ENCODE measurements at places on chromosomes 3 and 15. TPM values are rescaled to one million over a fixed set of nuclear protein-coding genes. Genes with fewer than 3 reads are reported as not detected.

- DNase-seq: no peak
Observed at GRCh38 chr3:35785234-35785888, 146.0 kb downstream of the ARPP21 start.

- DNase-seq: no peak
Observed at GRCh38 chr3:64187065-64187959, 38.0 kb downstream of the PRICKLE2 start.

DNA sequence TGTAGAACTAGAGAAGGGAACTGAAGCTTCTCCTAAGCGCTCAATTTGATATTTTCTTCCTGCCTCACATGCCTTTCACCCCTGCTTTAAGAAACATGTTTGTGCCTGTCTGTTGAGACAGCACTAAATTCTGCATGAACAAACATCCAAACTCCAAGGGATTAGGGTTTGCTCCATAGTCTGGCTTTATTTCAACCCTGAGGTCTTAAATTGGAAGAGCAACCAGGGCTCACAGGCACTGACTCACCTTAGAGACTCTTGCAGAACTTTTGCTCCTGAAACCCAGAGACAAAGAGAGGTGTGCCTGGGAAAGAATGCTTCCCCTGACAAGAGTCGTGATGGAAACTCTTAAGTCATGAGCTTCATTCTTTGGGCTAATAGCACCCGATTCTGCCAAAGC, 393.9 kb upstream of the MCTP2 start:
- DNase-seq: no peak

DNA sequence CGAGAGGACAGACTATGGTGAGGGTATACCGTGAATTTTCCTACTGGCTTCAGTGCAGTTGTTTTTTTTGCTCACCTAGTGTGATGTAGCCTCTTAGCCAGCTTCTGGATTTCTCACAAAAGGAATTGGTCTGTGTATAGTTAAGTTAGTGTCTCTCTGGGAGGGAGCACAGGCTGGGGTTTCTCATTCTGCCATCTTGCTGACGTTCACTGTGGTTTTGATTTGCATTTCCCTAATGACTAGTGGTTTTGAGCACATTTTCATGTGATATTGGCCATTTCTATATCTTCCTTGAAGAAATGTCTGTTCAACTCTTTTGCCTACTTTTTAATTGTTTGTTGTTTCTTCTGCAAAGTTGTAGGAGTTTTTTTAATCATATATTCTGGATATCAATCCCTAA, 2.2 kb upstream of the CD86 start:
- DNase-seq: no peak

DNA sequence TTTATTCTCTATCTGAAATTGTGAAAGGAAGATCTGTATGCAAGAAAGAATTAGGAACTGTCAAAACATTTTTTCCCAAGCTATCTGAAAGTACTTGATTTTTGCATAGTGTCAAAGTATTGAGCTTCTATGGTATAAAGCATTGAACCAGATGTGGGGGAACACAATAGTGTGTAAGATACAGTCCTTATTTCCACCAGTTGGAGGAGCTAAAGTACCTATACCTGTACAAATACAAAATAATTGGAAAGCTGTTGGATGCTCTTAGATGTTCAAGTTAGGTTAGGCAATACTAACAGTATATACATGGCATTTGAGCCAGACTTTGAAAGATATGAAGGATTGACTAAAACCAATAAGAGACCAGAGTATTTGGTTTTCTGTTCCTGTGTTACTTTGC, 148.4 kb downstream of the B3GALNT1 start:
- no peak for DNase-seq

DNA sequence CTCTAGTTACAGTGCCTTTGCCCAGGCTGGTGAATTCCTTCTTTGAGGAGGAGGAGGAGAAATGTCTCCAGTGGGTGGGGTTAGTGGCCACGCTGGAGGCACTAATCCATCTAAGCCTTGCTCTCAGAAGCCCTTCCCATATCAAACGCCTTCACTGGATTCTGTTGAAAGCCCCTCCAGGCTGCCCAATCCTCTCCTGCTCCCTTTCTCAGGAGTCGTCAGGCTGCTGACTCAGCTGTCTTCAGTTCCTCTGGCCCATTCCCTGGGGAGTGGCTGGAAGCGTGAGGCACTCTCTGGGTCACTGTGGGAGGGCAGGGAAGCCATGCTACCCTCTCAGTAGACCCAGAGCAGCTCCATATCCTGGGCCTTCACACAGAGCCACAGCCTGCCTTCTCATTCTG, 2.7 kb downstream of the AP2M1 start:
- no peak for DNase-seq

DNA sequence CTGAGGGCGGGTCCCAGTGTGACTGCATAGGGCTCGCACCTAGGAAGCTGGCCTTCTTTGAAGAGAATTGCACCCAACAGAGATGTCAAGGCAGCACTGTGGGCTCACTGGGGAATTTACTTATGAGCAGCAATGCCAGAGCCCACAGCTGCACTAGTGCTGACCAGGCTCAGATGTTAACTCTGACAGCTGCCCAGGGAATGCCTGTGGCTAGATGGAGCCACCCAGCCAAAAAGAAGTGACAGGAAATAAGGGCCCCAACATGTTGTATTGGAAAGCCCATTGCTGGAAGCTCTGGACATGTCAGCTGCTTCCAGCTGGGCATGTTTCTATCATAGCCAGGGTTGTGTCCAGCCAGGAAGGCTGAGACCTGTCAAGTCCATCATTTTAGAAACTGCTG, 90.9 kb upstream of the ZNF280D start:
- DNase-seq: no peak

DNA sequence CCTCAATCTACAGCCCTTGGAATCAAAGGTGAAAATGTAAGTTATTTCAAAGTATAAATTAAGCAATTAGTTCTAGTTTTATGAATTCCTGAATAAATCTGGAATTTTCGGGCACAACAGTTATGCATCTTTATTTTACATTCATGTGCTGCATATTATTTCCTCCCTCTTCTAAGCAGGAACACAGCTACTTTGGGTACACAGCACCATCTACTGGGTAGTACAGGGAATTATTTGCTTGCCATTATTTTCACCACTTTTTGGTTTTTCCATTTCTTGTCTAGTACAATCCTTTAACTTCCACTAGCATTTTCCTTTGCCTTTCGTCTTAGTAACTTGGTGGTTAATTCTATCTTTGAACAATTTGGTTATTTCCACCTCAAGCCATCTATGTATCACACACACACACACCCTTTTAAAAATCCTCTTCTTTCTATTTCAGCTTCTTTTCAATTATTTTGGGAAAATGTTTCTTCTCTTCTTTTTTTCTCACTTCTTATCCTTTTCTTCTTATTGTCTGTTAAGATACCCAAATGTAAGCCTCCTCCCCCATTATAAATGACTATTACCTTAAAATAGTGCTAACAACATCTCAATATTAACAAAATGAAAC, 451.0 kb downstream of the MFSD1 start:
- DNase-seq: no peak

DNA sequence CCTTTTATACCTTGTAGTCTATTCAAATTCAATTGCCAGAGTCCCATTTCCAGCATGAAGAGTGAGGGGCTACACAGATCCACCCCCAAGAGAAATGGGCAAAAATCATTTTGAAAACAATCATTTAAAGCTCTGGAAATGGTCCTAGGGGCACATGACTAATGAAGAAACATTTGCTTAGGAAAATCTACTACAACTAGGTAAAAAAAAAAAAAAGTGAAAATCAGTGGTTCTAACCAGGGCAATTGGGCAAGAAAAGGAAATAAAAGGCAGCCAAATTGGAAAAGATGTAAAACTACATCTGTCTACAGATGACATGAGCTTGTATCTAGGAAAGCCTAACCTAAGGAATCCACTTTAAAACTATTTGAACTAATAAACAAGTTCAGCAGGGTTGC, 9.4 kb downstream of the IMPG2 start:
- DNase-seq: no peak

DNA sequence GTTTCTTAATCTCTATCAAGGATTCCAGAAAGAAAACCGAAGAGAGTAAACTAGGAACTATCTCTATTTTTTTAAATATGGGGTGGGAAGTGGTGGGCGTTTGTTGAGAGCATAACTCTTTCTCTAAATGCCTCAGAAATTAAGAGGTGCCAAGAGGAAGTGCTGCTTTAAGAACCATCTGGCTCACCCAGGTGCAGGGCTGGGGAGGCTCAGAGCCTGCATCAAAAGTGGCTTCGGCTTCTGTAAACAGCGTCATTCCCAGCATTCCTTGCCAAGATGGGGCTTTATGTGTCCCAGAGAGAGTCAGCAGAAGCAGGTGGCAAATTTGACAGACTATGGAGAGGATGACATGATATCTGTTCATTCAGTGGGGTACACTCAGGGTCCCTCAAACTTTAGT, 123.3 kb upstream of the BFSP2 start:
- DNase-seq: no peak

DNA sequence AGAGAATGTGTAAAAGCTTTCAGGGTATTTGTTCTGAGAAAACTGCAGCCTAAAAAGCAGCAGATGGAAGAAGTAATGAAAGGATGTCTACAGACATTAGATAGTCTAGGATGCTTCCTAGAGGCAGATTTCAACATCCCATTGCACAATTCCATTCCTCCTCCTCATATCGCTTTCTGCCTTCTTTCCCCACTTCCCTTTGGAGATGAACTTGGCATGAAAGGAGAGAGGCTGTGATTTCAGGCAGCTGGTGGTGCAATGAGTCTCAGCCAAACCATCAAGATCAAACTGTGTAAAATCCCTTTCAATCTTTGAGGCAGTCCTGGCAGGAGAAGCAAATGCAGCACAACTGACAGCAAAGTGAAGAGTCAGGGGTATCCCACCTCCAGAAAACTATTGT, 438.7 kb upstream of the KCNMB2 start:
- no peak for DNase-seq

GRCh38 chr15:91790836-91791235, 62.7 kb upstream of the SLCO3A1 start:
- DNase-seq: no peak

GRCh38 chr15:36950371-36950770, 150.0 kb downstream of the MEIS2 start:
- DNase-seq: no peak

DNA sequence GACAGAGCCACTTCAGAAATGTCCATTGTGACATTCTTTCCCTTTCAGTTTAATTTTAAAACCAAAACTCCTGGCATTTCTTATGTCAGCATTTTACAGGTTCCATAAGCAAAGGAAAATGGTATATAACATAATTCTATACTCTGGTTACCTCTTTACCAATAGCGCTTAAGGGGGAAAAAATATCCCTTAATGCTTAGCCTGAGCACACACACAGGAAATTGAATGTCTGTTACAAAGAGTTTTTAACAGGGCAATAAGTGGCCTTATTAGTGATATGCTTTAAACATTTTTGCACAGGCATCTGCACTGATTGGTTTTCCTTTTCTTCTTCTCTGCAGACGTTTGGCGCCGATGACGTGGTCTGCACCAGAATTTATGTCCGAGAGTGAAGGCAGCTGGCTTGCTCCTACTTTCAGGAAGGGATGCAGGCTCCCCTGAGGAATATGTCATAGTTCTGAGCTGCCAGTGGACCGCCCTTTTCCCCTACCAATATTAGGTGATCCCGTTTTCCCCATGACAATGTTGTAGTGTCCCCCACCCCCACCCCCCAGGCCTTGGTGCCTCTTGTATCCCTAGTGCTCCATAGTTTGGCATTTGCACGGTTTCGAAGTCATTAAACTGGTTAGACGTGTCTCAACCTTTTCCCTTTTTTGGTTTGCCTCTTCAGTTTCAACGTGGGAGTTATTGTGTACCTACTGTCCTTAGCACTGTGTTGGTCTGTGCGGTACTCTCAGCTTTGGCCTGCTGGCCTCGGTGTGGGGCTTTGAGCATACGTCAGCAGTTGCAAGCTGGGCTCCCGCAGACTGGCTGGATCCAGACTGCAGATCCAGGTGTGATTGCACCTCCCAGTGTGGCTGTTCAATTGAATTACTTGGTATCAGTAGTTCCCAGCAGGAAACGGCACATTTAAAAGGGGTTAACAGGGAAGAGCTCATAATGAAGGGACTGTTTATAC, 7.7 kb downstream of the CRABP1 start:
- DNase-seq: no peak

DNA sequence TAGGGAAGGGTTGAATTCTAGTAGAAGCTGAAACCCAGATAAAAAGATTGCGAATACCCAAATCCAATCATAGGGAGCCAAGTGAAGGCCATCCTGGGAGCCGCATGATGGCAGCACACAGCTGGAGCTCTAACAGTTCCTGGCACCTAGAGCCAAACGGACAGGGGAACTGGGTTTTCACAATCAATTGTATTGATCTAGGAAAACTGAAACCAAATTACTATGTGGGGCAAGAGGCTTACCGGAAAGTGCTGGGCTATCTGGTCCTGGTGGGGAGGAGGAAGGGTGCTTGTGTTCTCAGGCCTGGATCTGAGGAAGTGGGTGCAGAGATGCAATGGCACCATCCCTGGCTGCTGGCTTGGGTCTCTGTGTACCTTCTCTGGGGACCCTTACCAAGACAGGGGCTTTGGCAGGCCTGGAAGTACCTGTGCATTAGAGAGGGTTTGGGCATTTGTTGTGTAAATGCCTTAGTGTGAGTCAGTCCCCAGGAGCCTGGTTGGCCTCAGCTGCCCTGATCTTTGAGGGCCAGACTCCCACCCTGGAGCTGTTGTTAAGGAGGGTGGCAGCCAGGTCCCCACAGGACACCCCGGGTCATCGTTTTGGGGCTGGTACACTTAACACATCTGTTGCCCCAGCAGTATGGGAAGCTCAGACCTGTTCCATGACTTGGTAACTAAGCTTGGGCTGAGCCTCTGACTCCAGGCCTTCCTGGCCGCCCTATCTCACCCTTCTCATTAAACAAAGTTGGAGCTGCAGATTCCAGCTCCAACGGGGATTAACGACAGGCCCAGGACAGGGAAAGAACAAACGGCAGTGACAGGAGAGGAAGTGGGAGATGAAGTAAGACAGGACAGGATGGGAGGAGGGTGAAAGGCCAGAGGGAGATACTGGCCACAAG, 8.9 kb upstream of the FURIN start:
- DNase-seq: no peak

Gene AP4E1
- total RNA-seq: 18.8 TPM

Gene CSPG4
- not detected for total RNA-seq

Gene ADAMTS17
- 5.6 TPM for total RNA-seq

Gene IL5RA
- total RNA-seq: 0.48 TPM

Gene TRPM1
- total RNA-seq: not detected

Gene DCLK3
- total RNA-seq: not detected

Gene DPPA4
- total RNA-seq: not detected

Gene RETNLB
- not detected for total RNA-seq

Gene NEK11
- total RNA-seq: 3.1 TPM

Data from activated naive CD8-positive, alpha-beta T cell treated with anti-CD3 and anti-CD28 coated beads, Interleukin-2, amount 10 ng/mL, durations not matched to agents 7 days and 5 days (primary cell).